ENCODE measurements at places on chromosomes 7 and 10.

GRCh38 chr7:6705959-6706665, 635 bp downstream of the ZNF12 start:
- DNase-seq: peak; percentile 61

GRCh38 chr10:79346012-79346340, 1.3 kb upstream of the PPIF start:
- DNase-seq: no peak

DNA sequence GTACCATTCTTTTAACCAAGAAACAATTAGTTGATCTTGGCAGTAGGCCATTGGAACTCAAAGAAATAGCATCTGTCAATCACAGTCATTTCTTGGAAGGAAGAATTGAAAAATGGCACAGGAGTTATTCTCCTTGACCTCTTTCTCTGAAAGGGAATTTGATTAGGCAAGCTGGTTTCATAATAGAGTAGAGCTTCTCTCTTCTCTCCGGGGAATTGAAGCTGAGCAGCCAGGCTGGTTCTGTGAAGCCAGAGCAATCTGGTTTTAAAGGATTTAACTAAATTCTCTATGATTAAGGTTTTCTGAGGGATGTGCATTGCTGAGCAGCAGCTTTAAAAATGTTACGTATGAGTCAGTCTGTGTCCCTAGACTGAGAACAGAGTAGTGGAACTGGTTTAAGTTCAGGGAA, 70.2 kb downstream of the AHCYL2 start:
- DNase-seq: peak; percentile 13

GRCh38 chr7:66905689-66906088, 15.3 kb upstream of the TMEM248 start:
- DNase-seq: no peak

GRCh38 chr10:17073725-17074540, 55.7 kb downstream of the CUBN start:
- DNase-seq: peak; percentile 36

GRCh38 chr10:3886191-3886590, 101.2 kb upstream of the KLF6 start:
- DNase-seq: no peak

- no peak for DNase-seq
Observed at GRCh38 chr7:171912-172515, 20.4 kb upstream of the FAM20C start.

- DNase-seq: no peak
Observed at GRCh38 chr7:142060936-142061335, 50.6 kb upstream of the MGAM2 start.

GRCh38 chr7:115094163-115094562, 172.3 kb downstream of the MDFIC start:
- DNase-seq: no peak

DNA sequence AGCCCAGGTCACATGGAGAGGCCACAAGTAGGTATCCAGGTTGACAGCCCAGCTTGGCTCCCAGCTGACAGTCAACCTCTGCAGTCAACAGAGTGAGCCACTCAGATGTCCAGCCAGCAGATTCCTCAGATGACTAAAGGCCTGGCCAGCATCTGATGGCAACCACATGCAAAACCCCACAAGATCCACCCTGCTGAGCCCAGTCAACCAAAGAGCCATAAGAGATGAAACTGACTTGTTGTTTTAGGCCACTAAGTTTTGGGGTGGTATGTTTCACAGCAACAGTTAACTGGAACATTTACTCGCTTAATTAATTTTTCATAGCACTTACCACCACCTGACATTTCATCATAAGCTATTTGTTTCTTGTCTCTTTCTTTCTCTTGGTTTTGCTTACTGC, 107.3 kb upstream of the KDM7A start:
- no peak for DNase-seq

Data from suppressor macrophage treated with lipopolysaccharide for 1 hour (primary cell).